Central memory CD4-positive, alpha-beta T cell (primary cell): ENCODE measurements at places on chromosomes 2 and 18.
A peak's percentile ranks its signal among the peaks of the same experiment; 100 is the strongest.

DNA sequence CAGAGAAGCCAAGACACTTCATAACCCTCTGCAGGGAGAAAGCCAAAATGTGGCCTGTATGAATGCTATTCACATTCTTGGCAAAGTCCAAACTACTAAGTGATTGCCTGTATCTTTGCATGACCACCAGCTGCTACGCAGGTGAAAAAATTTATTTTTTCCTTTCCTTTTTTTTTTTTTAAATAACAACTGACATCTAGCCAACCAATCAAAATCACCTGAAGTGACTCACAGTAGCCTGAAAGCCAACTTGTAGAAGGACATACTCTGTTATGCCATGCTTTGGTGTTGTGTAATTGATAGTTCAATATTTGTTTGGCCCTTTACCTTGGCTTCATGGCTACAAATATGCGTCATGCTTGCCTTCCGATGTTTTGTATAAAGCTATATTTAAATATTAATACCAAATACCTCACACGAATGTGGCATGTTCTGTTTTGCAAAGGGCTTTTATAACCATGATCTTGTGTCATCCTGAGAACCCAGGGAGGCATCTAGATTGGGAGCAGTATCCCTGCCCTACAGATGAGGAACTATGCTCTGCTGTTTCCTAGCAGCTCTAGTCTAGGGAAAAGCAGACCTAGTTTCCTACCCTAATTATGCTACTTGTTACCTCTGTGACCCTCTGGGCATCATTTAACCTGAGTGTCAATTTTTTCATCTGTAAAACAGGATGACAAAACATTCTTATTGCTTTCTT, 102.1 kb downstream of the MYOM1 start:
- no peak for DNase-seq

DNA sequence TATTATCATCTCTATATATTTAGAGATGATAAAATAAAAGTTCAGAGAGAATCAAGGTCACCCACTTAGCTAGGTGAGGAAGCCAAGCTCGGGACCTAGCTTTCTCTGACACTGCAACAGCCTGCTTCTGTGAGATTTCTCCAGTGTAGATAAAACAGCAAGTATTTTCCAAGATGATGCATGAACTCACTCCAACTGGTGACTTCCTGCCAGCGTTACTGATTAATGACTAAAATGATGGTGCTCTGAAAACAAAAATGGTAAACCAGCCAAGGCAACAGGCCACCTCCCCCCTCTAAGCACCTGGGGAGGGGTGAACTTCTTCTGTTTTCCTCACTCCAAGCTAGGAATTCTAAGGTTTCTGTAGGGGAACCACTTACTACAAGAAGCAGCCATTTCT, 510.2 kb upstream of the ID2 start:
- no peak for DNase-seq

GRCh38 chr18:2879889-2880288, 33.1 kb downstream of the EMILIN2 start:
- no peak for DNase-seq

DNA sequence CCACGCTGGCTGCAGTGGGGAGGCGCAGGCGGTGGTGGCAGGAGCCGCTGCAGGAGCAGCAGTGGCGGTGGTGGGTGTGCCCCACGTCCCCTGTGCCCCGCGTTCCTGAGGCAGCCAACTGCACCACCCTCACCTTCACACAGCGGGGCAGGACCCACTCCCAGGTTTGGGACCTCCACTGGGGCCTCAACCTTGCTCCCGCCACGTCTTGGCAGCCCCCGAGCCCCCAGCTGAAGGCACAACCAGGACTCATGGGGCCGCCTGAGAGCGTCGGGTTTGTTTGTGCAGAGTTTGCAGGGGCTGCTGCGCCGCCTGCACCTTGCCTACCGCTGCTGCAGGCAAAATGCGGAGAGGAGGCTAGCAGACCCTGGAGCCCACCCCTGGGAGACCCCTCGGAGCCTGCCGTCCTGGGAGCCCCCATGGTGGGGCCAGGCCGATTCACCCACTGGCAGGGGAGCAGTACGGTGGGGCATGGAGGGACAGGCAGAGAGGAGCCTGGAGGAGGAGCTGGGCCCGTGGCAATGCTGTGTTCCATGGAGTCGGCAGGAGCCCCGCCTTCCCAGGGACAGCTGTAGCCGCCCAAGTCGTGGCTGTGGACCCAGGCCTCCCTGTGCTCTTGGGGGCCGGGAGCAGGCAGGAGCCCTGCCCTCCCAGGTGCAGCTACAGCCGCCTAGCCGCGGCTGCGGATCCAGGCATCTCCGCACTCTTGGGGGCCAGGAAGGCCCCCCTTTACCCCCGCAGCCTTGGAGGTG, 14.7 kb upstream of the EML6 start:
- no peak for DNase-seq

- no peak for DNase-seq
Measured at GRCh38 chr2:212494418-212495020, 44.1 kb downstream of the ERBB4 start.

GRCh38 chr2:176171351-176172006, 14.4 kb downstream of the HOXD3 start:
- DNase-seq: no peak

- no peak for DNase-seq
Measured at GRCh38 chr2:209976698-209977385, 25.6 kb upstream of the RPE start.

DNA sequence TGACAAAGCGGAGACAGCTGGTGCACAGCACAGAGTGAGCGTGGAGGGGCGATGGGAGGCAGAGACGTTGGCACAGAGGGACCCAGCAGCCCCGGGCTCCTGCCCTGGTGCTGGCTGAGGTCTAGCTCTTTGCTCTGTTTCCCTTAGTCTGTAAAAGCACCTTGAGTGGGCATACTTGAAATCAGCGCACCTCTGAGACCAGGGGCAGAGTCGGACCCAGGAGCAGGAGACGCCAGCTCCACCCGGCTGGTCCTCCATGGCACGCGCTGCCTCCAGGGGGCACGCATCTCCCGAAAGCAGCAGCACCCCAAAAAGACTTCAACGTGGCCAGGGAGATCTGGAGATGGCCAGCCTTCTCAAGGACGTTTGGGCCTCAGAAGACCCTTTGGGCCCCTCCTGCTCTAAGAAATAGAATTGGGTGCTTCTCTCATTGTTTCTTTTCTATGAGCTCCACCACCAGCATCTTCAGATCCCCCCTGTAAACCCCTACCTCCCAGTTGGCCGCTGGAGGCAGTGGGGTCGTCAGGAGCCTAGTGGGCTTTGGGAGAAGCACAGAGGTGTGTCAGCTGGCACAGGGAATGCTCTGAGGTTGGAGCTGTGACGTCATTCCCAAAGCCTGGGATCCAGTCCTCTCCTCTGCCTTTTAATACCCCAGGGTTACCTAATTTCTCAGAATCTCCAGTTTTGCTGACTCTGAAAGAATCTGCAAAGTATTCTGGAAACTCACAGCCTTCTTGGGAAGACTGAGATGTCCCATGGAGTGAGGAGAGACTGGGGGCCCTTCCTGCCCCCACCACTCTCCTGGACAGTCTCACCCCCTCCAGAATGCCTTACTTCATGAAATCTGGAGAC, 58.9 kb downstream of the CIB4 start:
- DNase-seq: no peak

GRCh38 chr2:214577769-214578168, 166.9 kb downstream of the VWC2L start:
- DNase-seq: no peak

DNA sequence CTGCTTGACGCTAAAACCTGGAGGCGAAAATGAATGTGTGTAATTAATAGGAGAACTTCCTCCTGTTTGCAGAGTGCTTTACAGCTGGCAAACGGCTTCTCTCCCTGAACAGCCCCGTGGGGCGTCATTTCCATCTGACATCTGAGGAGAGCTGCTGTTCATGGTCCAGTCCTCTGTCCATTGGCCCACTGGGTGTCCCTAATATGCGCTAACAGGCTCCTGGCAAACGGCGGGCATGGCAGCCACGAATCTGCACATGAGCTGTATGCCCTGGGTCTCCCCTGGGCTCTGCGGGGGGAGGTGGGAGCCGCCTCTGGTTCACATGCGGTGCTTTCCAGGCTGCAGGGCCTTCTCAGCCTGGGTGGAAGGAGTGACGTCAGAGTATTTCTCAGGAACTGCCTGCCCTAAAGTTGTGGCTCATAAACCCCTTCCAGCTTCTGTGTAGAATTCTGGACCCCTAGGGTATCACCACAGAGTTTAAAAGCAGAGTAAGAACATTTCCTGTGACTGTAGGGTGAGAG, 73.2 kb downstream of the LRRFIP1 start:
- peak; percentile 75 for DNase-seq

GRCh38 chr2:64711252-64711800, 57.6 kb upstream of the SERTAD2 start:
- DNase-seq: no peak

DNA sequence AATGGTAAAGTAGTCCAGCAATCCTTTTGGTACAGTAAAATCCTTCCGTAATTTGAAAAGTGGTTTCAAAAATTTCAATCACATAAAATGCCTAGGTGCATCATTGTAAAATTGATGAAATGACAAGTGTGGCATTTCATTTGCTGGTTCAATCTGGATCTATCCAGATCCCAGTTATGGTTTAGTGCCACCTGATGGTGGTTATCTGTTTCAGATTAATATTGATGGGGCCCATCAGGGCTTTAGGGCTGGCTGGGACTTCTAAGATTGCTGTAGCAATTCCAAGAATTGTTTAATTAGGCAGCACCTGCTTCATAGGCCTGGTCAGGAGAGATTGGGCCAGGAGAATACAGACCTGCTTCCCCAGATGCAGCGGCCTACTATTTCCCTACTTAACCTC, 55.5 kb upstream of the PIK3C3 start:
- no peak for DNase-seq

GRCh38 chr2:33406622-33407021, 69.8 kb upstream of the RASGRP3 start:
- DNase-seq: no peak

DNA sequence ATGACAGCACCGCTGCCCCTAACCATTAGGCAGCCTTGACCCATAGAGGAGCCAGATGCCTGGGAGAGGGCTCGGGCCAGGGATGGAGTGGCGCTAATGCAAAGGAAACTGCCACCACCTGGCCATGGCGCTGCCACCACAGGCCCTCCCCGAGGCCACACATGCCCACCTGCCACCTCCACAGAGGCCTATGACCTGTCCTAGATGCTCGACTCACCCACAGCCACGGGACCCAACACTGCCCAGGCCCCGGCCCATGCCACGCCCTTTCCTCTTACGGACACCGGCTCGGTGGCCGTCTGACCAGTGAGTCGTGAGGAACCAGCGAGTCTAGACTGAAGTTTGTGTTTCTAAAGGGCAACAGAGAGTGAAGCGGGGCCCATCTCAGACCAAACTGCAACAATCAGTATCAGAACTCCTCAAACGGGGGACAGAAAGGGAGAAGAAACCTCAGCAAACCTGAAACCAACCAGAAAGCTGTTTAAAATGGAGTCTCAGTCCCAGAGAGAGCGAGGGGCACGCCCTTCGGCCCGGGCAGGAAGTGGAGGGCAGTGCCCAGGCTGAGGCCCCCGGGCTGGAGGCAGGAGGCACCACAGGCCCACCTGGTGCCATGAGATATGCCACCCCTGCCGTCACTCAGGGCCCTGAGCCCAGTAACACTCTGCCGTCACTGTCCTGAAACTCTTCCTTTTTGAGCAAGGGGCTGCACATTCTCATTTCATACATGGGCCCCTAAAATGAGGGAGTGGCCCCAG, 711 bp downstream of the GPR17 start:
- no peak for DNase-seq

DNA sequence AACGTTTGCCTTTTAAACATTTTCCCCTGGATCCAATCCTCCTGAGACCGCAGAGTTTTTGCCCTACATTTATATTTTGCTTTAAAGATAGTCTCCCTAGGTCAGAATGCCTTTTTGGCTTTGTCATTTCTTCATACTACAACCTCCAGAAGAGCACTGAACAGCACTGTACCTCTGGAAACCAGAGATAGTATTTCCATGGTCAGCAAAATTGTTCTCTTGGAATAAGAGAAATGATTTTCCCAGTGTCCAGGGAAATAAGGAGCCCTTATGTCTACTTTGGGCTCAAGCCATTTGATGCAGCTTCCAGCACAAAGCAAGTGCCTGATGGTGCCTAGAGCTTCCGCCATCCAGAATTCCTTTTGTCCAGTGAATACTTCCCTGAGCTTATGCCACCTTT, 75.5 kb upstream of the SP5 start:
- no peak for DNase-seq

- no peak for DNase-seq
Measured at GRCh38 chr2:21282515-21282898, 158.7 kb downstream of the TDRD15 start.

DNA sequence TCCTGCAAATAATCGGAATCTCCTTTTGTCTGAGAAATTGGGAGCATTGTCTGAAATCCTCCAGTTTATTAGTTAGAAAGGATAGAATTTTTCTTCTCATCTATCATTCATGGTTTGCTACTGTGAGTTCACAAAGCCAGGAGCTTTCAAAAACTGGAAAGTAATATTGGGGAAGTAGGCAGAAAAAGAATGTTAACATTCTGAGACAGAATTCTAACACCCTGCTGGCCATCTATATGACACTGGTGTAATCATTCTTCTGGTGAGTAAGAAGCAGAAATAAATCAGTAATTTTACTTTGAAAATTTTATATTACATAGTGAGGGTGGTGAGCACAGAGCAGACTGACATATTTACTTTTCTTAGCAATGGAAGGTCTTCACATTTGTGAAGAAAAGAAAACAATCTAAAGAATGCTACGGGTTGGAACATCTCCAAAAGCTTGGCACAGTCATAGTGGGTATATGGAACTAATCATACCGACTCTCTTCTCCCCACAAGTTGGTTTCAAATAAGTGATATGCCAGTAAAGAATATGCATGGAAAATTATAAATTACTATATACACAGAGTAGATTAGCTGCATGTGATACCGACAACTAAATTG, 344.9 kb downstream of the LPIN1 start:
- DNase-seq: no peak

DNA sequence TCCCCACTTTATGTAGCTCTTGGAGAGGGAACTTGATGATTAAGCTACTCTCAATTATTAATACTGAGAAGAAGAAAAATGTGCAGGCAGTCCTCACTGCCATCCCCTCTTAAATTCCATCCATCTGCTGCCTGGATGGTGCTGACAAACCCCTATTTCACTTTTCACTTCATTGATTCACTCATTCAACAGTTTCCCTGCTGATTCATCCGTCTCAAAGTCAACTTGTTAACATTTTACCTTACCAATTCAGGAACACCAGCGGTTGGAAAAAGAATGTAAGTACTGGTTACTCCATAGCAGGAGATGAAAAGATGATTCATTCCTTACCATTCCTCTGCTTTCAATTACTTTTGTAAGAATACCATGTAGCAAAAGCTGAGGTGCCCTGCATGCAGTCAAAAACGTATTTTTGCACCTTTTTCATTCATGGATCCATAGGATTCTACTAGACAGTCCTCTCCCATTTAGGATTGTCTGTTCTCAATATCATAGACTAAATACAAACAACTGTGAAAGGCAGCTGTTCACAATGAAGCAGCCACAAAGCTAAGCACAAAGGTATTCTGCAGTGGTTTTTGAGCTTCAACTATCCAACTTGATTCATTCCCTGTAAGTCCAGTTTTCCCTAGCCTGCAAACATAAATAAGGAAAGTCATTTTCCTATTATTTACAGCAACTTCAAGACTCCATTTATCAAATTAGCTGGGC, 262.0 kb downstream of the MREG start:
- DNase-seq: no peak
